Activated CD4-positive, CD25-positive, alpha-beta regulatory T cell treated with anti-CD3 and anti-CD28 coated beads, Interleukin-2, amount 50 U/mL, for 24 hours (primary cell): ENCODE measurements at places on chromosomes 1 and 21.

- no peak for ATAC-seq
Observed at GRCh38 chr1:233656032-233656635, 42.2 kb downstream of the KCNK1 start.

GRCh38 chr1:84450910-84451309 is 28.2 kb upstream of the RPF1 start:
- ATAC-seq = no peak

- ATAC-seq = no peak
Observed at GRCh38 chr1:184947497-184948256, 26.6 kb downstream of the NIBAN1 start.

DNA sequence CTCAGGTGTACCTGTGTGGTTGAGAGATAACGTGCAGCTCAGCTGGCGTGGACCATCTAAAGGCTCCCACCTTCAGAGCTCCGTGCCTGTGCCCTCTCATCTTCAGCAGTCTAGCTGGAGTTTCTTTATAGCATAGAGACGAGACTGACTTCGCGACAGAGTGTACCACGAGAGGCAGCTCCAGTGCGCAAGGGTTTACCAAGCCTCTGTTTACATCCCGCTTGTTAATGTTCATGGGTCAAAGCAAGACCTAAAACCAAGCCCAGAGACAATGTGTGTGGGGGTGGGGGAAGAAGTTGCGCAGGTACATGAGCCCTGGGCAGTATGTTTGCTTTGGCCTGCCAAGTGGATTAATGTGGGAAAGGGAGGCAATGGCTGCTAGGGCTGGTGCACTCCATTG is 15.6 kb downstream of the RHOU start:
- ATAC-seq = no peak

GRCh38 chr1:74650561-74650960 is 23.0 kb downstream of the ERICH3 start:
- no peak for ATAC-seq

- ATAC-seq = peak; percentile 28
Observed at GRCh38 chr1:30697571-30698376, 25.6 kb downstream of the MATN1 start.

DNA sequence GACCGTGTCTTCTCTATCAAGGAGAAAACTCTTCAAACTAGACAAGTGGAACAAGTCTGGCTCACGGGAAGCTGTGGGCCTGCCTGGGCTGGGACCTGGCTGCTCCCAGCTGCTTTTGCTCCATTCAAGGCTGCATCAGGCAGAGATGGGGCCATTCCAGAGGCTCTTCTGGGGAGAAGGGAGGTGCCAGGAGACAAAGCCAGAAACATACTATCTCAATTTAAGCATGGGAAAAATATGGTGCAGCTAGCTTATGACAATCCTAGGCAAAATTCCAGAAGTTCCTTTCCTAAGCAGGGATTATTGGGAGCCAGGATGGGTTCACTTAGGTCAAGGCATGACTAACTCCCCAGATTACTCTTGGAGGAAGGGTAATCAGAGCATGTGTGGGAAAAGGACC is 90.8 kb upstream of the SLC2A1 start:
- ATAC-seq = no peak

GRCh38 chr1:112934577-112934976 is 21.4 kb downstream of the SLC16A1 start:
- no peak for ATAC-seq

GRCh38 chr1:66368261-66368660 is 165.7 kb upstream of the SGIP1 start:
- ATAC-seq = no peak

- peak; percentile 92 for ATAC-seq
Observed at GRCh38 chr1:171877701-171878100, 36.4 kb downstream of the DNM3 start.

DNA sequence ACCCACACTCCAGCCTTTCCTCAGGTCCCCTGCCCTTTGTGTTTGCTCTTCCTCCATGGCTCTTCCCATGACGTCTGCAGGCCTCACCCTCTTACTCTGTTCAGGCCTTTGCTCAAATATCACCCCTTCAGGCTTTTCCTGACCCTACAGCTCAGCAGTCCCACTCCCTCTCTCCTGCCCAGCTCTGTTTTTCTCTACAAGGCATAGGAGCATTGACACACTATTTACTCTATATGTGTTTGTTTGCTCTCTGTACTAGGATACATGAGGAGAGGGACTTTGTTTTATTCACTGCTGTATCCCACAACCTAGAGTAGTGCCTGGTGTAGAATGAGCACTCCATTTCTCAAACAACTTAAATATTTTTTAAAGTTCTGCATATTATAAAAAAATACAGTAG is 107.4 kb upstream of the COA6 start:
- ATAC-seq = no peak

GRCh38 chr1:41713141-41713540 is 205.6 kb downstream of the HIVEP3 start:
- ATAC-seq = no peak

GRCh38 chr1:204232526-204232925 is 18.7 kb upstream of the GOLT1A start:
- ATAC-seq = no peak

DNA sequence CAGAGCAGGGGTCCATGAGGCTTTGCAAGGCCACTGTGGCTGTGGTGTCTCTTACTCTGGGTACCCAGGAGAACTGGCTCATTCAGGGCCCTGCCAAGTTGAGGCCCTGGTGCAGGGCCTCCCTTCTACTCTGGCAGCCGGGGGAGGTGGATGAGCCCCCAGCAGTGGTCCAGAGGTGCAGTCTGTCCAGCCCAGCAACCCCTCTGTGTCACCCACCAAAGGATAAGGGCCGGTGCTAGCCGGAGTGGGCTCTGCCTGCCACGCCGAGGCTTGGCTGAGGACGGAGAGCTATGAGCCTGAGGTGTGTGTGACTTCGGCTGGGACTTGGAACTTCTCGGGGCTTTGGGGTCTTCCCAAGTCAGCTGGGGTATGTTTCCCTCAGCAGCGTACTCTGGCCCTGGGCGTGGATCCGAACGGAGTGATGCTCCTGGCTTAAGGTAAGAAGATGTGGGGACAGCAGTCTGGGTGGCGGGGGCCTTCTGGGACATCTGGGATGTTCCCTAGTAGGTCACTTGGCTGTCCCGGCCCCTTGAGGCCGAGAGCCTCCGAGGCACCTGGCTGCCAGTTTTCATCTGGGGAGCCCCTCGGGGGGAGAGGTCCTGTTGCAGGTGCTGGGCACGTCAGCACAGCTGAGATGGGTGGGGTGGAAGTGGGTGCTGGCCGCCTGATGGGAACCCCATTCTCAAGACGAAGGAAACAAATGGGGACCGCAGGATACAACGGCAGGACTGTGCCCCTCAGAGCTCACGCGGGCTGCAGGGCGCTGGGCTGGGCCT is 25.9 kb downstream of the RUNX3 start:
- no peak for ATAC-seq

DNA sequence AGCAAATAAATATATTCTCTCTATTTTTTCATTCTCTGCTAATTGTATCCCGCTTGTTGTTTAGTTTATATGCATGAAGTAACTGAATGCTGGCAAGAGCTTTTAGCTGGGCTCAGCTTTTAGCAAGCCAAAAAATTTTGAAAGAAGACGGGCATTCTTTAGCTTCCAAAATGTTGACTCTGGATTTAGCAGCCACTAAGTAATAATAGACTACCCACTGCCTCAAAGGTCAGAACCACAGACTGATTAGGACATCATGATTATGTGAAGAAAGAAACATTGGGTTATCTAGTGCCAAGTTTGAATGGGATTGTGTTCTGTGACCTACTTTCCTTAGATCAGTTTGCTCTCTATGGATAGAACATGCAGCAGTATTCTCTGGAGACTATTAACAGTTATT is 80.3 kb upstream of the DPH5 start:
- ATAC-seq = no peak

DNA sequence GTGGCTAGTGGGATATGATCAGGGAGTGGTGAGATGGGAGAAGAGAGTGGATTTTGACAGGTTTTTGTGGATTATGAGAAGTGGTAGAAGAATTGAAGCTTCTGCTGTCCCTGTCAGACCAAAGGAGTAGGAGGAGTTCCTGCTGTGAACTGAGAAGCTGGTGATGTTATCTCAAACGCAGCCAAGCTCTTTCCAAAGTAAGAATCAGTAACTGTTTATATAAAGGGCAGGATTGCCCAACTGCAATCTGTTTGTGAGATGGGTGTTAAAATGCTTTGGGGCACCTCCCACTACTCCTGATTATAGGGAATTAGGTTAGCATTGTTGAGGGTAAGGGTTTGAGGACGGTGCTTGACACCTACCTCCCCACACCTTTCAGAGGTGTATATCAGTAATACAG is 60.5 kb upstream of the USP25 start:
- no peak for ATAC-seq

- ATAC-seq = no peak
Observed at GRCh38 chr21:16291296-16291695, 561.5 kb downstream of the USP25 start.

GRCh38 chr1:91046766-91047165 is 24.9 kb upstream of the ZNF644 start:
- no peak for ATAC-seq

GRCh38 chr1:58781541-58782177 is 2.2 kb downstream of the JUN start:
- no peak for ATAC-seq

- ATAC-seq = no peak
Observed at GRCh38 chr1:156664046-156664766, 13.0 kb downstream of the NES start.

DNA sequence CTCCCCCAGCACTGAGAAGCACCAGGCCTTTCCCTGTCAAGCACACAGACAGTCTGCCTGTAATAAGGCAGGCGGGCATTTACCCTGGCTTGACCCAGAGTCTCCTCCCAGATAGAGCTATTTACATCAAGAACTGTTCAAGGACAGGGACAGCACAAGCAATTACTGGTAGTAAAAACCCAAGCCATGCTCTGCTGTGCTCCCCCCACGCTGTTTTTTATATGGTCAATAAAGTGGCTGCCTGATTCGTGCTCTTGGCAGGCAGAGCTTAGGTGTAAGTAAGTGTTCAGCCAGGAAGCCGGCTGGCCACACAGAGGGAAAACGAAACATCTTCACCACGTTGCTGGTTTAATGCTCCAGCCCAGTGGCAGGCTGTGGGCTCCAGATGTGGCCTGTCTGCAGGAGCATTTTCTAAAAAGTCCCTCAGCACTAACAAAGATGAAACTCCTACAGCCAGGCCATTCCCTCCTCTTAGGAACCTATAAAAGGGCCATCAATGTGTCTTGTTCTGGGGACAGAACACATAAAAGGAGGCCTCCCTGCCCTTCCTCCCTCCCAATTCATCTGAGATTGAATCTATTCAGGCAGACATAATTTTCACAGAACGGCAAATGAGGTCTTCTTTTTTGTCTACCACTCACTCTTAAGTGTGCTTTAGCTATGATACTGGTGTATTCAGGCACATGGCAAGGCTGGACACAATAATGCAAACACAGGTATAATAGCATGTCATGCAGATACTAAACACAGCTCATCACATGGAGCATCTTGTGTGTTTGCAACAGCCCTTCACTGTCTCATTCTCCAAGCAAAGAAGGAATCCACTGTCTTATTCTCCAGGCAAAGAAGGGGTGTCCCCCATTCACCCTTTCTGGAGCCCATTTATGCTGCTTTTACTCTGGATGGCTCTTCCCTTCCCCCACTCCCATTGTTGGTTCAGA is 378.9 kb downstream of the HHAT start:
- no peak for ATAC-seq

GRCh38 chr1:161098210-161099068 is at the start of gene KLHDC9:
Gene KLHDC9, plus strand, starts transcription at chr1:161098361. Its CDS starts 175 bp downstream, at chr1:161098536.
- peak; percentile 81 for ATAC-seq

DNA sequence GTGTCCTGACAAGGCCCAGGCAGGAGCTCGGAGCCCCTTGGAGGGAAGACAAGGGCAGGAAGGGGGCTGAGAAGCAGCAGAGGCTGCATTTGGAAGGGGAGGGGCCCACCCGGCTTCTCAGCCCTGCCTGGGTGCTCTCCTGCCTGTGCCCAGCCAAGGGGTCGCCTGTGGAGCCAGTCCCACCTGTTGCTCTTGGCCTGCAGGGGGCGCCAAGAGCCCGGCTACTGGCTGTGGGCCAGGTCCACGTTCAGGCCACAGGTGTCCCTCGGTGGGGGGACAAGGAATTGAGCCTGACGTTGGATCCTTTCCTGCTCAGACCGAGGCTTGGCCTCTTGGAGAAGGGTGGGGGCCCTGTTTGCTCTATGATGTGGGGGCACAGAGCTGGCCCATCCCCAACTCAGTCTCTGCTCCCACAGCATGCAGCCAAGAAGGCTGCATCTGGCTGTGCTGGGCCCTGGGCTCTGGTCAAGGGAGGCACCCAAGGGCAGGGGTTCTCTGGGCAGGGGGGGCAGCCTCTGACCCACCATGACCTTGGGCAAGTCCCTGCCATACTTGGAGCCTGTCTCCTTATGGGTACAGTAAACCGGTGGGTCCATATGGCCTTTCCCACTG is 10.9 kb downstream of the WNT4 start:
- ATAC-seq = peak; percentile 58

- no peak for ATAC-seq
Observed at GRCh38 chr1:55490547-55490946, 275.4 kb upstream of the USP24 start.
